ENCODE measurements at places on chromosomes 11 and 22.

DNA sequence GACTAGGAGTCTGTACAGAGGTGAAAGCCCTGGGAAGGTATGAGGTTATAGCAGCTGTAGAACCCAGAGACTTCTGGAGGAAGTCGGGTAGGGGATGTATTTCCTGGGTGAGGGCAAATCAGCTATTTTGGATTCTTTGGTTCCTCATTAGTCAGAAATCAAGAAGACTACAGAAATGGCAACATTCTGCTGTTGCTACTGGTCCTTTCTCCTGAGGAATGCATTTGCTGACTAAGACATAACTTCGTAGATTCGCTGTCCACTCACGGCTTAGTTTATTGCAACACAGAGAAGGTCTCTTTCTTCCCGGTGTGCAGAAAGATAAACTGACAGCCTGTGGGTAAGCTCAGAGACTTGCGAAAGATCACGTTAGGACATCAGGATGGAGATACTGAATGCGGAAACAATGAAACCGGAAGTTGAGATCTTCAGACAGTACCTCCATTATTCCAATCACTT is 25.3 kb upstream of the SESN3 start:
- DNase-seq, result no peak

DNA sequence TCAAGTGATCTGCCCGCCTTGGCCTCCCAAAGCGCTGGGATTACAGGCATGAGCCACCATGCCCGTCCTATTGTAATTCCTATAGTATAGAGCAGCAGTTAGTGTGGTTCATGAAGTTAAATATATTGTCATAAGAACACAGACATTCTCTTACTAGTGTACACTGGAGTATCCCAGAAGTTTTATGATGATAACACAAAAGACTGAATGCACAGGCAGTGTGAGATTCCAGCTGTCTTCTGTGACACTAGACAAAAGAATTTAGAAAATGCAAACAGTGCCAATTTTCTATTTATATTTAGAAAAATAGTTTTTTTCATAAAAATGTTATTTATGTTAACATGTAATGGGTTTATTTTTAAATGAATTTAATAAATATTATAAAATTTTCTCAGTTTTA is 39.4 kb upstream of the RBX1 start:
- no peak for DNase-seq

- no peak for DNase-seq
These were observed 202.6 kb upstream of the TMEM45B start for GRCh38 chr11:129613071-129613470.

GRCh38 chr11:122405547-122406341 is 249.8 kb upstream of the UBASH3B start:
- no peak for DNase-seq

- DNase-seq, result peak; percentile 38
These were observed 54.6 kb downstream of the CTSC start for GRCh38 chr11:88282747-88283515.

GRCh38 chr11:12090061-12090591 is 20.3 kb upstream of the MICAL2 start:
- peak; percentile 89 for DNase-seq

GRCh38 chr11:47317064-47317828 is 35.3 kb downstream of the MYBPC3 start:
- no peak for DNase-seq

- peak; percentile 48 for DNase-seq
These were observed 57.6 kb upstream of the CRYBB3 start for GRCh38 chr22:25142102-25142501.

GRCh38 chr11:93059117-93059957 is 89.9 kb downstream of the MTNR1B start:
- DNase-seq, result peak; percentile 80

All from NCI-H69 (cell line).